Activated naive CD8-positive, alpha-beta T cell treated with anti-CD3 and anti-CD28 coated beads, Interleukin-2, amount 10 ng/mL, durations not matched to agents 7 days and 5 days (primary cell): ENCODE measurements at places on chromosomes 4 and X.

- DNase-seq = no peak
Measured at GRCh38 chrX:85345523-85345922, 33.9 kb downstream of the POF1B start.

GRCh38 chrX:101360390-101360789, 11.8 kb upstream of the TIMM8A start:
- no peak for DNase-seq

DNA sequence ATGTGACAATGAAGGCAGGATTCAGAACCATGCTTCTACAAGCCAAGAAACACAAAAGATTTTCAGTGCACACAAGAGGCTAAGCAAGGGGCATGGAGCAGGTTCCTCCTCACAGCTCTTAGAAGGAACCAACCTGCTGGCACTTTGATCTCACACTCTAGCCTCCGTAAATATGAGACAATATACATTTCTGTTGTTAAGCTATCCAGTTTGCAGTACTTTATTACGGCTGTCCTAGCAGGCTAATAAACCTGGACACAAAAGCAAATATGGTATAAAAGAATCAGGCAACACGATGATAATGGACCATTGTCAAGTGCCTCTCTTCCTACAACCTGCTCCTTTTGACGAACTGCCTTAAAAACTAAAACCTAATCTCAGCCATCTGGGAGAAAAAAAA, 114.5 kb downstream of the ZAR1 start:
- DNase-seq = no peak

- no peak for DNase-seq
Measured at GRCh38 chr4:37788819-37789218, 37.7 kb upstream of the PGM2 start.

GRCh38 chr4:78545275-78546246, 6.0 kb upstream of the ANXA3 start:
- no peak for DNase-seq

DNA sequence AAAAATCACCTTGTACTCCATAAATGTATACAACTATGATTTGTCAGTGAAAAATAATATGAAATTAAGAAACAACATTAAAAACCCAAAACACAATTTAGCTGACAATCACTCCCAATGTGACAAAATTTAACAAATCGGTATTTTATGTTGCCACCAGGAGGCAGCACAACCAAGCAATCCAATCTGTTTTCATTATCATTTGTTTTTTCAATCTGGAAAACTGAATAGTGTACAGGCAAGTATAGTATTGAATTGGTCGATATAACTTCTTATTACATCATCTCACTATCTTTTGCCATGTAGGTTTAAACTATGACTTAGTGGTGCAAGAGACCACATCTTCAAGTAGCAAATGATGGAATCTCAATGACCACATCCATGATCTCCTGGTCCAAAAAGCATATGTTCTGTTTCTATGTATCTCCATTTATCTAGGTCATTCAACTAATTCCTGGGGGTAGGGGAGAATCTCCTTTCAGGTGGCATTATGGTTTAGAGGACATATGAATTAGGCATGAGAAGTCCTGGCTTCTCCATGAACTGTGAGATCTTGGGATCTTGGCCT, 112.9 kb upstream of the AGA start:
- DNase-seq = no peak

DNA sequence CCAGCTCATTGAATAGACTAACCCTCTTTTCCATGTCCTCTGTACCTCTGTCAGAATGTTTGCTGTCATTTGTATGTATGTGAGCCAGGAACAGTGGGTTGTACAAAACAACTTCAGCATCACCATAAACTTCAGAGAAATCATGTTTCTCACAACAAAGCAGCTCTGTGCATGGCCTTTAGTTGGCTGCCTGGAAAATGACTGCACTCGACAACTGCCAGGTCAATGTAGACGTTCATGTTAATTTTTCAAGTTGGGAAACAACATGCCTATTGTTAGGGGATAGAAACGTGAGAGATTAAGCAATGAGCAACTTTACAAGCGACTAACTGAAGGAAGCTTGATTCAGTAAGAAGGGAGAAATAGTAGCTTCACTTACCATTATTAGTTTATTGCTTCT, 17.9 kb upstream of the CXCL11 start:
- no peak for DNase-seq

DNA sequence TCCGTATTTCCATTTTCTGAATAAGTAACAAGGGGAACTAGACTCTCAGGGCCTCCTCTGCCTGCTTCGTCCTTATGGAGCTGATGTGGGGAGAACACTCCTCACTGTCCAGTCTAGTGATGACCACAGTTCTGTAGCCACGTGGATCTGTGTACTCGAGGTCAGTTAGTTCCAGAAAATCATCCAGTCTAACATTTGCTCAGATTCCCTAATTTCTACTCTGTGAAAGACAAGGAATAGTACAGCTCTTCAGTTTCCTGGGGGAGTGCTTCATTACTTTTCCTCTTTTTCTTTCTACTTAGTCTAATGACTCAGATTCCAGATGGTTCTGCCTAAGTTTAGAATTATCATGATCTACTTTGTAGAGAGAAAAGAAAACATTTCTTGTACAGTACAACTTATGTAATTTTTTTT, 82.6 kb downstream of the SORBS2 start:
- no peak for DNase-seq

DNA sequence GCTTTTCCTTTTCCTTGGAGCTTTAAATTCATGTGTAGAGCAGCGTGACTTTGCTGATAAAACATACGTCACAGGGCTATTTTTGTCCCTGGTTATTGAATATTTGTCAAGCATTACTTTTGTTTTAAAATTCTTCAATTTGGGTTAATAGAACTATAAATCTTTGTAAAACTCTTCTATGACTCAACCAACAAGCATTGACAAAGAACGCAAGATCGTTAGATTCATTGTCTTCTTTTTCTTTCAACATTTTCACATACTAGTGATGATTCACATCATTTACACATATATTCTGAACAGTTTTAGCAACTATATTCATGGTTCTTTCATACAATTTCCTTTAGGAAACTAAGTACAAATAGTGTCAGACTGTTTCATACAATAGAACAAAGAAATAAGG, 72.0 kb upstream of the GPM6A start:
- no peak for DNase-seq

DNA sequence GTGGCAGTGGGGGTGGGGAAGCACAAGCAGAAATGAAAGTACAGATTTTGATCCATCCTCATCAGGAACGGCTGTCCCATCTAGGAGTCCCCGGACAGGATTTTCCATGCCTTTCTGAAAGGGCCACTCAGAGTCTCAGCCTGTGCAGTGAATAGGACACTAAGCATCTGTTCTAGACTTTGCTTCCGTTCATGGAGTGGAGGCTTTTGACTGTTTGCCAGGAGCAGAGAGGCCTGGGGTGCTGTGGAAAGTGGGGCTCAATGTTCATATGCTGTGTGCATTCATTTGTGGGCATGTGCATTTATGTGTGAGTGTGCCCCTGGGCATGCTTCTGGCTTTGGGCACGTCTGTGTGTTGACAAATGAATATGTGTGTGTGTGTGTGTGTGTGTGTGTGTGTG, 25.6 kb upstream of the MAMLD1 start:
- DNase-seq = no peak

- no peak for DNase-seq
Measured at GRCh38 chr4:144371485-144371884, 231.0 kb upstream of the GYPA start.

GRCh38 chr4:140343303-140343702, 30.1 kb upstream of the SCOC start:
- no peak for DNase-seq

DNA sequence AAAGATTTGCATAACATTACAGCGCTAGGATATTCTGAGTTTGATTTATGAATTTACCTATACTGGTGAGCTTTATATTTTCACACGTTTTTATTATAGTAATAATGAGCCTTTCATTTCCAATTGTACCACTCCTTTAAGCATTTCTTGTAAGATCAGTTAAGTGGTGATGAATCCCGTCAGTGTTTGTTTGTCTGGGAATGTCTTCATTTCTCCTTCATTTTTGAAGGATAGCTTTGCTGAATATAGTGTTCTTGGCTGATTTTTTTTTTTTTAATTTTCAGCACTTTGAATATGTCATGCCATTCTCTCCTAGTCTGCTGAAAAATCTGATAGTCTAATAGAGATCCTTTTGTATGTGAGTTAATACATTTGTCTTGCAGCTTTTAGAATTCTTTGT, 70.1 kb downstream of the IL15 start:
- DNase-seq = no peak

DNA sequence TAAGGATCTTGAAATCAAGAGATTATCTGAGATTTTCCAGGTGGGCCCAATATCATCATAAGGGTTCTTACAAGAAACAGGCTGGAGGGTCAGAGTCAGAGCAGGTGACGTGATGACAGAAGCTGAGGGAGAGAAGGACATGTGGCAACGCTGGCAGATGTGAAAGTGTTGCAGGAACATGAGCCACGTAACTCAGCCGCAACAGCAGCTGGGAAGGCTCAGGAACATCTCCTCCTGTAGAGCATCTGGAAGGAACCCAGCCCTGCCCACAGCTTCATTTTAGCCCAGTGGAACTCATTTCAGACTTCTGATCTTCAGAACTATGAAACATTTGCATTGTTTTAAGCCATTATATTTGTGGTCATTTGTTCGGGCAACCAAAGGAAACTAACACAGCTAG, 156.3 kb upstream of the VEGFC start:
- DNase-seq = no peak
